Amygdala (tissue), 56 donors: ENCODE measurements at places on chromosomes 3 and 15.

DNA sequence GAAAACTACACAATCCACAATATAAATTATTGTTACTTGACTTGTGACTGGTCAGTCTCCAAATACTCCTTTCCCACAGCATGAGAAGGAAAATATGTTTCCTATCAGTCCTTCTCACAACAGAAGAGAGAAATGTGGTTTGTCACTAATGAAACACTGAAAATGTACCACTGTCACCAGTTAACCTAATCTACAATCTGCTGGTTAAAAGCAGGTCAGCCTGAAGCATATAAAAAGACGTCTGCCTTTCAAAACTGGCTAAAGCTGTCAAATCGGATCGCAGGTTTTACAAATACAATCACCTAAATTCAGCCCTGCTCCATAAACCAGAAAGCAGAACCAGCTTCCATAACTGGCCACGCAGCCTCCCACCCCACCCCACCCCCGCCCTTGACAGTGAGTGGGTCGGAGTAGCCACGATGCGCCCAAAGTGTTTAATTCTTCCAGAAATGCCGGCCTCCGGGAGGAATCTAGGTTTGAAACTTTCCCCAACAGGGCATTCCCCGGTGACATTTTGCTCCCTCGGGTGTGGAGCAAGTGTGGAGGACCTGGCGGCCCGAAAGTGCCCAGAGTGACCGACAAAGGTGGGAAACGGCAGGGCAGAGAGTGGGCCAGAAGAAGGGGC lies 682 bp downstream of the ETFA start:
- no peak for DNase-seq

GRCh38 chr3:58009026-58009748 lies 965 bp downstream of the FLNB start:
- peak; percentile 28 for DNase-seq

GRCh38 chr3:128487813-128488635 lies 5.0 kb downstream of the GATA2 start:
- DNase-seq, result no peak

DNA sequence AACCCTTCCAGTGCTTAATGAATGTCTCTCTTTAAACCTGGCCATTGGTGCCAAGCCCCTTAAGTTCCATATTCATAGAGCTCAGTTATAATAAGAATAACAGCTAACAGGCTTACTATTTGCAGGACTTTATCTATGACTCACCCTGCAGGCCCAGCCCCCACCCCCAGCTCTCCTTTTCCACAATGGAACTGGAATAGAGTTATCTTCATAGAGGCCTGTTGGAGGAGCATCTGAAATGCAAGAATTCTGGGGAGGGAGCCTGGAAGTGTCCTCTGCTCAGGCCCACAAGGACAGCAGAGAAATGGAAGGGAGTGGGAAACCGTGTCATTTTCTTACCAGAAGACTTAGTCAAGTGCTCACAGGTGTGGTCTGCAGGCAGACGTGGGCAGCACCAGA lies 52.8 kb downstream of the SEMA5B start:
- DNase-seq, result no peak

DNA sequence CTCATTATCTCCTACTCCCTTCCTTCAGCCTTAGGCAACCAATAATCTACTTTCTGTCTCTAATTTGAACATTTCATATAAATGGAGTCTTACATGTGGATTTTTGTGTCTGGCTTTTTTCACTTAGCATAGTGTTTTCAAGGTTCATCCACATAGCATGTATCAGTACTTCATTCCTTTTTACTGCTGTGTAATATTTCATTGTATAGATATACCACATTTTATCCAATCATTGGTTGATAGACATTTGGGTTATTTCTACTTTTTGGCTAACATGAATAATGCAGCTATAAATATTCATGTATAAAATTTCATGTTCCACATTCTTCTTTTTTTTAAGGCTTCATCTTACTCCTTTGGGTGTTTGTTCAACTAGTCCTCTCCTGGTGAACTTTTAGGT lies 20.2 kb downstream of the DBR1 start:
- no peak for DNase-seq

DNA sequence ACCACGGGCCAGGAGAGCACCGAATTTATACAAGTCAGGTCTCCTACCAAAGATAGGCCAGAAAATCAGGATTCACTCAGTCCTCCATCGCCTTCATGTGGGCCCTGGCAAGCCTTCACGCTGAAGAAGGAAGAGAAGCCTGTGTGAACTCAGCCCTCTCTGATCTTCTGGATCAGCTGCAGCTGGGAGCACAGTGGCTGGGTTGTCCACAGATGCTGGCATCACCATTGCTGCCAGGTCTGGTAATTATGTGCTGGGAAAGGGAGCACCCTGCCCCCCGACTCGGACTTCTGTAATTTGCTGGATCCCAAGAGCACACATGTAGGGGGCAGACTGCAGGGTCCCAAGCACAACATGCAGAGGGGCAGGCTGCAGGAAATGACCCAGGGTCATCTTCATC lies 12.4 kb upstream of the PDE8A start:
- DNase-seq, result no peak

DNA sequence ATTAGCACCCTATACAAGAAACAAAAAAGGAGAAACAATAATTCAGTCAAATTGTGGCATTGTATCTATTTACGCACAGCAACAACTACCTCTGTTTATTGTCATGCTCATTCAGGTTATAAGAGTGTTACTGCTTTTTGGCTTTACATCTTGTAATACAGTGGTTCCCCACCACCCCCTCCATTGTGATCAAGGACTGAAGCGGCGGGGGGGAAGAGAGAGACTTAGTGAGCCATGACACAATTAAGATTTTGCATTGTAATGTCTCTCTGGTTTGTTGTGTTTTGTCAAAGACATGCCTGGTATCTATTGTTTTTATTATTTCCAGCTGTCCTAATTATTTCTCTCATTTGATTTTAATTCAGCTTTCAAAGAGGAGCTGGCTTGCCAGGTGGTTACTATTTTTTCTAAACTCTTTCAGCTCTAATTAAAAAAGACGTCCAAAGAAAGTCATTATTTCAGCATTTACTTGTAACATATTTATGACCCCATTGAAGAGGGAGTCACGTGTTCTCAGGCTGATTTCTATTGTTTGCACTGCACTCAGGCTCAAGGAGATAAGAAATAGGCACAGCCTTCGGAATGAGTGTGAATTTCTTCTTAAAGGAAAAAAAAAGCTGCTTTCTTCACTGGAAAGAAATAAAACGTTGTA lies 234.4 kb upstream of the TBL1XR1 start:
- no peak for DNase-seq
